ENCODE measurements at places on chromosomes 2 and 18.

DNA sequence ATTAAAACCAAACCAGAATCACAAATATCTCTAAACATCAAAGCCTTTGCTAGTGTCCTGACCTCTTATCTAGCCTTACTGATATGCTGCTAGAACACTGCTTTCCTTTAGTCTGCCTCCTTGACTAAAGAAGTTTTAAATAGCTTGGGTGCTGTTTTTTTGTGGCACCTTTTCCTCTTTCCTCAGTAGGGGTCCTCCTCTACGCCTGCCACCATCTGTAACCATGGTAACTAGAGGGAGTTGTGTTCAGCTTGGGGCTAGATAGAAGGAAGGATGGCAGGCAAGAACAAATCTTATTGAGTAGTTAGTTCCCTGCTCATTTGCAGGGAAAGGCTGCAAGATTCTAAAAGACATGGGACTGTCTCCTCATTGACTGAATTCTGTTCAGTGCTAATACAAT is 86.0 kb downstream of the TAF4B start:
- no peak for DNase-seq

- DNase-seq = no peak
These were observed 146.4 kb downstream of the RIF1 start for GRCh38 chr2:151556121-151556520.

DNA sequence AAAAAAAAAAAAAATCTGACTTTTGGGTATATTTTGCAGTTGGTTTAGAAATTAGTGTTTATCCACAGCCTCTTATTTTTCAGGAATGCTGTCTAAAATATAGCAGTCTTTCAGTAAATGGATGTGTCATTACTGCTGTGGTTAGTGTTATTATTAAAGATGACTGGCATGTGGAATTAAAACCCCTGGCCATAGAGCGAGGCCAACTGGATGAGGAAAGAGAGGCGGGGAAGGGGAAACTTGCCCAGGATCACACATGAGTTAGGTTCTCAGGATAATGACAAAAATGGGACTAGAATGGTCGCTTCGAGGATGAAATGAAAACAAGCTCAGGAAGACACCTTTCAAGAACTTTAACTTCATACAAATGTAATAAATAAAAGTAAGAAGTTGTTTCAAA is 57.4 kb upstream of the APCDD1 start:
- no peak for DNase-seq

DNA sequence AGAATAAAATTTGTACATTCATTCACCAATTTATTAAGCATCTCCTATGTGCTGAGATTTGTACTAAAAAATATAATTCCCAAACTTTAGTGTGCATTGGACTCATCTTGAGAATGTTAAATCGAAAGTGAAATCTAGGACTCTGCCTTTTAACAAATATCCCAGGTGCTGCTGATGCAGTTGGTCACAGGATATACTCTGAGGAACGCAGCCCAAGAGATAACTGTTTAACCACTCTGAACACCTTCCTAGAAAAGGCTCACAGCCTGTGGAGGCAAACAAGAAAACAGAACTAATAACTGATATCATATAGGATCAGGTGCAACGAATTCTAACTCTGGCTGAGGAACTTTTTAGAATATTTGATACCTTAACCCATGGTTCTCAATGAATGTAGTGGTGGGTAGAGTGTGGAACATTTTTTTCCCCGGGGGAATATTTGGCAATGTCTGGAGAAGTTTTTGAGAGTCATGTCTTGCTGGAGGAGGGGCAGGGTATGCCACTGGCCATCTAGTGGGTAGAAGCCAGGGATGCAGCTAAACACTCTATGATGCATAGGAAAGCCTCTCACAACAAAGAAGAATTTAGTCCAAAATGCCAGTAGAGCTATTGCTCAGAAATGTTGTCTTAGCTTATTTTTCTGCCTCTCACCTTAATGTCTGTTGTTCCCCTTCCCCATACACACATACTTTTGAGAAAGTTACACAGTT is 96.5 kb downstream of the EHBP1 start:
- DNase-seq = no peak

GRCh38 chr2:61419570-61419969 is 51.3 kb downstream of the USP34 start:
- DNase-seq = no peak

DNA sequence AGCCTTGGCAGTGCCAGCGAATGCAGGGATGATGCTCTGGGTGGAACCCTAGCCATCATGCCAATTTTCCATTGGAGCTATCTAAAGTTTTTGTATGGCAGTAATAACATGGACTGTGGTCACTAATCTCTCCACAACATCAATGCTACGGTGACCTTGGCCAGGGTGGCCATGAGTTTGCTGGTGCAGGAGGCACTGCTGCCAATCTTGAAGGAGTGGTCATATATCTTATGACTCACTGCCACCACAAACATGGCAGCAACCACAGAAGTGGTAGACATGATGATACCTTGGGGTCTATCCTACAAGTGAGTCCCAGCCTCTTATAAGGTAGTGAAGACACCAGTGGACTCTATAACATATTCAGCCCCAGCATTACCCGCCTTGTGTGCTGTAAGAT is 104.6 kb downstream of the EVA1A start:
- DNase-seq = no peak

- no peak for DNase-seq
These were observed 225.7 kb upstream of the FOSL2 start for GRCh38 chr2:28166956-28167355.

DNA sequence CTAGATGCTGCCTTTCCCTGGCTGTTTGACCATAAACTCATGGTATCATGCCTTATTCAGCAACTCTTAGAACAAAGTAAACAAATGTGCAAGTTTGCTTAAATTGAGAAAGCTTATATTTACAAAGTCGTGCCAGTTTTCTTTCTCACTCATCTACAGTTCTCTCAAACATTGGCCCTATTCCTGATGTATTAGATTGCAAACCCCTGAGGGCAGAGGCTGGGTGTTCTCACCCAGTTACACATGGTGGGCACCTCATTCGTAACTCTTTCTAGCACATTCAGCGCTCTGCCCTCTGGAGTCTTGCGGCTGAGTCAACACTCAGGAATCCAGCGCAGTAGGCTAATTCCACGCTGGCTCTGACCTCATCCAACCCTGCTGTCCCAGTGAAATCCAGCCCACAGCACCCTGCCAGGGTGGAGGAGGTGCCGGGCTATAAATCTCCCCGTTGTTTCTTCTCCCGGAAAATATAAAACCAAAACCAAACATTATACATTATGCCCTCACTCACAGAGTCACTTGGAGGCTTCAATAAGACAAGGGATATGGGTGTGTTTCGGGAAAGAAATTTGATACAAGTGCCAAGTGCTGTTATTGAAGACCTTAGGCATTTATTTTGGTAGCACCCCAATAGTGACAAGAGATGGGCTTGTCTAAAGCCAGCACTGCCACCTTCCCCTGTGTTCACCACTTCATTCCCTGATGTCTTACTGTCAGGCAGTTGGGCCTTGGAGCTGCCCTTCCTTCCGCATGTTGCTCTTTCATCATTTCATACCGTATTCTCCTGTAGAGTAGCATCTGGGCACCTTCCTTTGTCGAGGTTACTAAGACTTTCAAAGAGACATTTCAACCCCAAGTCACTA is 287.4 kb downstream of the PRKCE start:
- DNase-seq = no peak

GRCh38 chr2:185782223-185782769 is 43.7 kb downstream of the FSIP2 start:
- no peak for DNase-seq

- no peak for DNase-seq
These were observed 195.0 kb downstream of the EPHA4 start for GRCh38 chr2:221377066-221377465.

GRCh38 chr2:53994818-53995808 is 24.3 kb upstream of the PSME4 start:
- DNase-seq = no peak

- no peak for DNase-seq
These were observed 94.9 kb upstream of the MGAT4A start for GRCh38 chr2:98825858-98826257.

DNA sequence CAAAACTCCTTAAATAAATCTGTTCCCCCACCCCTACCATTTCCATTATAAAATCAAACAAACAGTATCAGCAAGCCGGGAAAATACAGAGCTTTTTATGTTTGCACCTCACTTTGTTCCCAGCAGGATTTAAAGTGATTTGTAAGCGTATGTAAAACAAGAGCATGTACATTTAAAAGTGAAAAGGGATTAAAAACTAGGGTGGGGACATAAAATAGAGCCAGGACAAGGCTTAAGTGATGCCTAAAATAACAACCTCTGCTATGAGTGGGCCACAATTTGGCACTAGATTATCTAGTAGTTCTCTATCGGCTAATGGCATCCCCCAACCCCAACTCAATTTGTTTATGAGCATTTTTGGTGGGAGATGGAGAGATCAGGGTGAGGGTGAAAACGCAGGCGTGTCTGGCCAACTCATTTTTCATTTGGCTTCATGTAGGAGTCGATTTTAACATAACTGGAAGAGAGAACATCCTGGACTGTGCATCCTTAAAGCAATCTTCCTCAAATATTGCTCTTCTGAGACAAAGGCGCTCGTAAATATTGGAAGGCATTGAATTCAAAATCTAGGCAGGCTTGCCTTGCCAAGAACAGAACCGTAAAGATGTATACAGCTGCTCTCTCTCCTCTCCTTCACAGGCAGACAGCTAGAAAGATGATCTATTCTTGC is 34.5 kb upstream of the TSPYL6 start:
- DNase-seq = no peak

DNA sequence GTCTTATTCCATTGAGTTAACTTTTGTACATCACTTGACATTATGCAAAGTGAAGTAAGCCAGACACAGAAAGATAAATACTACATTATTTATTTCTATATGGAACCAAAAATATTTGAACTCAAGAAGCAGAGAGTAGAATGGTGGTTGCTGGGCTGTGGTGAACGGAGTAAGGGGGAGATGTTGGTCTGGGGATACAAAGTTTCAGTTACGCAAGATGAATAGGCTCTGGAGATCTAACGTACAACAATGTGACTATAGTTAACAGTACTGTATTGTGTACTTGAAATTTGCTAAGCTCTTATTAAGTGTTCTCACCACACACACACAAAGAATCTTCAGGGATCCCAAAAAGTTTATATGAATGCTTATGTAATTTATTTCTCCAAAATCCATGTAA is 124.8 kb upstream of the VWC2L start:
- DNase-seq = no peak

- DNase-seq = no peak
These were observed 55.3 kb downstream of the VWA3B start for GRCh38 chr2:98142106-98142791.

DNA sequence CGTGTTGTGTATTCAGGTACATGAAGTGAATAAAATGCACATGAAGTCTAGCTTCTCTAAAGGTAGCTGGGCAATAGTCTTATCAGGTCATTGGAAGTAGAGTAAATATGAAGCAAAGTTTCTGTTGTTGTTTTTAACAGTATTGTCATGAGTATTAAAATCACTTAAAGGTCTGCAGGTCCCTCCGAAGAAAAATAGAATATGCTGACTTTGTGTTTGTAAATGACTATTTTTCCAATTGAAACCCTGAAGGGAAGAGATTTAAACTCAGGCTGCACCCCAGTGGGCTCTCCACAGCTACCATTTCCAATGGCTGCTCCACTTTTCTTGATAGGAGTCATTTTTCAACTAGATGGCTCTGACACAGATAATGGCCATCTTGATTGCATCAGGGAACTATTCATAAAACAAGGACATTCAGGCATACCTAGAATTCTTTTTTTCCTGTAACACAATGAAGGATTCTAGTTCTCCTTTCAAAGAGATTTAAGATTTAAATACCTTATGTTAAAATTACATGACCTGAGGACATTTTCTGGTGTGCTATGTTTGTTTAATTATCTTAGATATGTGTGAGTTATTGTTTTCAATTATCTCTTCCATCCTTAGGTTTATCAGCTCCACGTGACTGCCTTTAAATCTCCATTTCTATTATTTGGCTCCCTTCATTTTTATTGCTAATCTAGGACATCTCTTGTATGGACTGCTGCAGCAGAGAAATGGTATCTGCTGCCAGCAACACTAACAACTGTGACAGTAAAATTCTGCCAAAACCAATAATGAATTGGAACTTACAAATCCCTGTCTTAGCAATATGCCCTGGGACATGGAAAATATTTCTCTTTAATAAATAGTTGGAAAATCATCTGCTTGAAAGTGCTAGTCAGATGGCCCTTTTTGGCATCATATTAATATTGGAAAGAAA is 149.2 kb upstream of the NOSTRIN start:
- DNase-seq = no peak

GRCh38 chr2:10476723-10477442 is 28.8 kb upstream of the ODC1 start:
- no peak for DNase-seq

- no peak for DNase-seq
These were observed 42.3 kb downstream of the FAM124B start for GRCh38 chr2:224359569-224359968.

DNA sequence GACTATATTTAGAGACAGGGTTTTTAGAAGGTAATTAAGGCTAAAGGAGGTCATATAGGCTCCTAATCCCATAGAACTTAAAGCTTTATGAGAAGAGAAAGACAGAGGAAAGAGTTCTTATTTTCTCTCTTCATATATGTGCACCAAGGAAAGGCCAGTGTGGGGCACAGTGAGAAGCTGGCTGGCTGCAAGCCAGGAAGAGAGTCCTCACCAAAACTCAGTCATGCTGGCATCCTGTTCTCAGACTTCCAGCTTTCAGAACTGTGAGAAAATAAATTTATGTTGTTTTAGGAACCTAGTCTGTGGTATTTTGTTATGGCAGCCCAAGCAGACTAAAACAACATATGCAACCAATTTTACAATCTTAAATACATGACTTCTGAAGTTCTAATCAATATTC is 31.5 kb upstream of the ATIC start:
- DNase-seq = no peak

DNA sequence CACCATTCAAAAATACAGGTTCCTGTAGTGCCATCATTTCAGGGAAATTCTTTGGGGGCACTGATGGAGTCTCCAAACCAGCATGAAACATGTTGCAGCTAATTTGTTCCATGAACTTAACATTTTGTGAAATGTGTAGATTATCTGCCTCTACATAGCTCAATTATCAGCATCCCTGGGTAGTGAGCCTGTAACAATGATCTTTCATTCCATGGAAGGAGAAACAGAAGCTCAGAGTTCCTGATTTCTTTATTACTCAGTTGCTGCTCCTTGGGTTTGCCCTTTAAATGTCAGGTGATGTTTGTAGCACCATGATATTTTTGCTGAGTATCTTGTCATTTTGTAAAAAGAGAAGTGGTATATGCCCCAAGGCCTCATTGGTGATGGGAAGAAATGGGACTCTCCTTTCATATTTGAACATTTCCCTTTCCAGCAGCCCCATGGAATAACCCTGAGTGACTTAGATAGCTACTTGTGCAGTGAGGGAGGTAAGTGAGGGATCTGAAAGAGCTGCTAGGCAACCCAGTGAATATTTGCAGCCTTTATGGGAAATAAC is 146.9 kb downstream of the CERS6 start:
- DNase-seq = no peak
